ENCODE measurements at places on chromosomes 12 and 14.

DNA sequence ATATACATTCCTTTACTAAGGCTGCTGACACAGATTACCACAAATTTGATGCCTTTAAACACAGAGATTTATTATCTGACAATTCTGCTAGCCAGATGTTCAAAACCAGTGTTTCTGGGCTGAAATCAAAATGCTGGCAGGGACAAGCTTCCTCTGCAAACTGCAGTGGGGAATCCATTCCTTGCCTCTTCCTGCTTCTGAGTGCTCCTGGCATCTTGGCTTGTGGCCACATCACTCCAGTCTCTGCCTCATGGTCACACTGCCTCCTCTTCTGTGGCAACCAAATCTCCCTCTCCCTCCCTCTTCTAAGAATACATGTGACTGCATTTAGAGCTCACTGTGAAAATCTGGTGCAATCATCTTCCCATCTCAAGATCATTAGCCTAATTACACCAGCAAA is 235.7 kb downstream of the TTC8 start:
- DNase-seq, result no peak

- no peak for DNase-seq
Observed at GRCh38 chr12:32502693-32503502, 103.5 kb downstream of the FGD4 start.

- DNase-seq, result no peak
Observed at GRCh38 chr12:80269803-80270552, 170.6 kb downstream of the OTOGL start.

DNA sequence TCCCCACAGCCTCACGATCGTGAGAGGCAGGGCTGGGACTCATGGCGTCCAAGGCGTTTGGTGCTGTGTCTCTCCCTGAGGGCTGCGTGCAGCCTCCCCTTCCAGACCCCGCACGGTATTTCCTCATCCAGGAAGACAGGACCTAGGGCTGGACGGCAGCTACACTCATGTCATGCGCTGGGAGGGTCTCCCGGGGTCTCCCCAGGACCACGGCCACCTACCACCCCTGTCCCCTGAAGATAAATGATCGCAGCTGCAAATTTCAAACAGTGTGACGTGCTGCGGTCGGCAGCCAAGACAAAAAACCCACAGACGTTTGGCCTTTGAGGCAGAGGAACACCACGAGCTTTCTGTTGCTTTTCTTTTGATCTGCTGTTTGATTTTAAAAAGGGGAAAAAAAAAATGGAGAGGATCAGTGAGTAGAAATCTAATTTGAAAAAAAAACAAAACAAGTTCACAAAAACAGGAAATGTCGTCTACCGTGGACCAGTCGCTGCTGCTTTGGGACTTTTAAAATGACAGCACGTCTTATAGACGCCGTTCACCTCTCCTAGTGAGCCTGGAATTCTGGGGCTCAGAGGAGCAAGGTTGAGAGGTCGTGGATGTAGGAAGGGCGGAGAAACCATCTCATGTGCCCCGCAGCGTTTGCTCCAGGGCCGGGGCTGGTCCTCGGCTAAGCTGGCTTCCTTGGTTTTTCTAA is 237.6 kb downstream of the SLC41A2 start:
- DNase-seq, result no peak

DNA sequence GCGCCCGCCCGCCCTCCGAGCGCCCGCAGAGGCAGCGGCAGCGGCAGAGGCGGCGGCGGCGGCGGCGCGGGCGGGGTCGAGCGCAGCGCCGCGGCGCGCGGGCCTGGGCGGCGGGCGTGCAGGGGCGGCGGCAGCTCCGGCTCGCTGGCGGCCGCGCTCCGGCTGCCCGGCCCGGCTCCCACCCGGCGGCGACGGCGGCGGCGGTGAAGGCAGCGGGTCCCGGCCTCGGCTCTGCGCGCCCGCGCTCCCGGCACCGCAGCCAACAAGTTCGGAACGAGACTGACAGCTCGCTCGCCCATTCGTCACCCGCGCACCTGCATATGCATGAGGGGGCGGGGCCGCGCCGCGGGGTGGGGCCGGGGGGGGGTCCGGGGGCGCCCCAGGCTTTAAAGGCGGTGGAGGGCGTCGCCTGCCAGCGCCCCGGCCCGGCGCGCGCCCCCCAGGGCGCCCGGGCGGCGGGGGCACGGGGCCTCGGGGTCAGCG is at the start of gene JAG2:
Gene JAG2, minus strand, starts transcription at position 281 of the 483 bp plus-strand sequence. CDS start 356 bp downstream, outside the sequence.
- no peak for DNase-seq

Measured in progenitor cell of endocrine pancreas (in vitro differentiated cells).